ENCODE measurements at places on chromosomes 6 and 20.

- no peak for DNase-seq
These were observed 447.0 kb upstream of the CDH4 start for GRCh38 chr20:60804918-60805630.

DNA sequence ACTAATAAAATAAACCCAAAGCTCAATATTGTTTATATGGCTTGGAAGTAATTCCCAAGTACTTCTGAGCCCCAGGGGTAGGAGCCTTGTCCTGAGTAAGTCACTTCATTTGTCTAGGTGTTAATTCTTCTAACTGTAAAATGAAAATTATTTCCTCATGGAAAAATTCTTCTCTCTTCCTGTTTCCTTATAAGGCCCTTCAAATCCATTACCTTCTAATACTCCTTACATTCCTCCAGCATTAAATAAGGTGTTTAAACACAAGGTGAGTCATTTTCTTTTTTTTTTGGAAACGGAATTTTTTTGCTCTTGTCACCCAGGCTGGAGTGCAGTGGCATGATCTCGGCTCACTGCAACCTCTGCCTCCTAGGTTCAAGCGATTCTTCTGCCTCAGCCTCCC, 41.9 kb downstream of the PRR18 start:
- DNase-seq: no peak

- DNase-seq: no peak
These were observed 116.7 kb downstream of the JPH2 start for GRCh38 chr20:44070139-44070900.

DNA sequence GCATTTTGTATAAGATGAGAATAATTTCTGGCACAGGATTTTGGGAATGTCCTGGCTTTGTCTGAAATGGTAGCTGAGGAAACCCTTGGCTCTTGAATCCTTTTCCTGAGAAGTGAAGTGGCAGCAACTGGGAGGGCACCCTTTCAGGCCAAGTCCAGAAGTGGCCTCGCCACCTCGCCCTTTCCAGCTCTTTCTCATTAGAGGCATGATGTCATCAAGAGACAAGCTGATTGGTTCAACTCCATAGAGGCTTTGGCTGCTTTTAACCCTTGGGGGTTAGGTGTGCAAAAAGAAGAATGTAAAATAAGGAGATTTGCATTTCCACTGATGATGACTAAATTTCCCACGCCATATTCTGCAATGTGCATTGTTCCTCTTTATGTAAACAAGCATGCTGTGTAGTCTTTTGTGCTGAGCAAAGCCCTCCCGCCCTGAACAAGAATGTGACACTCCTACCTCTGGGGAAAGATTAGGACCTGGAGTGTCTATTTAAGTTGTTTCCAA, 116.5 kb downstream of the TCP11 start:
- peak; percentile 15 for DNase-seq
